ENCODE measurements at places on chromosomes 3 and 15.

DNA sequence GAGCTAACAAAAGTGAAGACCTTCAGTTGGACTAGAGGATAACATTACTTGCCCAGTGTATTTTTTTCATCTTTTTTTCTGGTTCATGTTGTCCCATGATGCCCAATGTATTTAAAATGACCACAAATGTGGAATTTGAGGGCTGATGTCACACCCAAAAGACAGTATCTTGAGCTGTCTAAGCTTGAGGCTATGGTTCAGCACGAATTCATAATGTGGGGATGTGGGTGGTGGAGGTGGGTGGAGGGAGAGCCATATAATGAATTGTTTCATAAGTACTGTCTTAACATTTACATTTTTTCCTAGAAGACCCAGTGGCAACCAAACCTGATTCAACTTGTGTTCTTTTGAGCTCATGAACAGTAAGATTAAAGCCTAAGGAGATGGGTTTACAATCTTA lies 37.5 kb downstream of the CHAC1 start:
- peak; percentile 14 for DNase-seq
- peaks cover 10% of the 10 kb centered on the region for H3K4me1 ChIP-seq
- no peak overlapping the region for H3K27ac ChIP-seq
- H3K36me3 ChIP-seq = peaks cover 44% of the 10 kb centered on the region
- no peak overlapping the region for H3K4me3 ChIP-seq

DNA sequence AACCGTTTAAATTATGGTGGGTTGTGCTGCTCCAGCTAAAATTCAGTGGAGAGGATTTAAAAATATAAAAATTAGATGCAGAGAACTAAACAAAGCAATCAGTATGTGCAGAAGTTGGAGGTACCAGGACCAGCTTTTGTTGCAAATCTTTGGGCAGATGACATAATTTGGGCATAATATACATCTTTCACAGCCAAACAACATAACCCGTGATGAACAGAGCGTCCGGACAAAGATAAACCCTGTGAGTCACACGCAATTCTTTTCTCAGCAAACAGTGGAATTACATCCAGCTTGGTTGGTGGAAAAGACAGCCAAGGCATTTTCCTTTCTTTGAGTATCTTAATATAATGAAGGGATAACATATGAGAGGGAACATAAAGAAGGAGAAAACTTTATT lies 419.4 kb upstream of the ADAMTS9 start:
- no peaks in the 10 kb centered on the region for H3K36me3 ChIP-seq
- H3K27ac ChIP-seq = no peak overlapping the region
- DNase-seq = no peak
- H3K4me1 ChIP-seq = no peaks in the 10 kb centered on the region
- no peak overlapping the region for H3K4me3 ChIP-seq

DNA sequence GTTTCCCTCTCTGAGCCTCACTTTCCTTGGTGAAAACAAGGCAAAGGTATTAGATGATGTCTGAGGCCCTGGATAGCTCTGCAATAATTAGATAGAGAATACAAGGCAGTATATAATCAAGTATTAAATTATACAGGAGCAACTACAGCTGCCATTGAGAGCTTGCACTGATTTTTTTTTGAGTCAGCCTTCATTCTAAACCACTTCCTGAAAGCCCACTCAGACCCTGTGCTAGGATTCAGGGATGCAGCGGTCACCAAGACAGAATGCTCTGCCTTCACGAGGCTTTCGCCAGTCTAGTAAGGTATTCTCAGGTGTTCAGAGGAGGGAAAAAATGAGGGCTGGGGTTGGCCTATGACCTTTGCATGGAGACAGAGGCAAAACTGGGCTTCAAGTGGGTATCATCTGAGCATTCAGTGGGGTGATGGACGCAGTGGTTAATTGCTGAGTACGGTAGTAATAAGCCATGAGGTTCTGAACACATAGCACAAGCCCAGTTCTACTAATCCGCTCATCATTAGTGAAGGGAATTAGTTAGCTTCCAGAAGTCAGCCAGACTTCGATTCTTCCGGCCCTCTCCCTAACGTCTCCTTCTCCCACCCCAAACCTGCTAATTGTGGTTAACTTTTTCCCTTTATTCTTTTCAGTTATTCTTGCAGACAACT lies 3.6 kb downstream of the VGLL4 start:
- no peaks in the 10 kb centered on the region for H3K27me3 ChIP-seq
- H3K36me3 ChIP-seq = peaks cover 48% of the 10 kb centered on the region
- H3K4me3 ChIP-seq = peak overlapping the region; percentile 100
- peaks cover 64% of the 10 kb centered on the region for H3K4me1 ChIP-seq

DNA sequence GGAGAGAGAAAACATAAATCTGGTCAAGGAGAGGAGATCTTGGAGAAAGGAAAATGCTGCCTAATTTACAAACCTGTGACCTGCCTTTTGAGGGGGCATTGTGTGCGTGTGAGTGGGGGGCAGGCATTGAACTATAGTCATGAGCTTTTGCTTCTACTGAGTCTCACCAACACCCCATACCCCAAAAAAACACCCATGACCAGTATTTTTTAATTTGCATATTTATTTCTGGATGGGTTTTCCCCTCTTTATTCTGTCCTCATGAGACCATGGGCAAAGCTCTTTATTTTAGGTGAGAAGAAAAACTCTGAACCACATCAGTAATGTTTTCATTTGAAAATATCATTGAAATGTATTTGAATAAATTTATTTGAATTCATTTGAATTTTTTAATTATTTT lies 20.6 kb downstream of the CD80 start:
- no peak overlapping the region for H3K27ac ChIP-seq
- H3K27me3 ChIP-seq = peaks cover 4% of the 10 kb centered on the region
- H3K4me1 ChIP-seq = no peaks in the 10 kb centered on the region
- no peaks in the 10 kb centered on the region for H3K36me3 ChIP-seq
- DNase-seq = no peak
- H3K4me3 ChIP-seq = no peak overlapping the region

GRCh38 chr15:64193971-64194370 lies 31.1 kb upstream of the PPIB start:
- no peak for DNase-seq
- H3K36me3 ChIP-seq = peaks cover 23% of the 10 kb centered on the region
- no peaks in the 10 kb centered on the region for H3K27me3 ChIP-seq
- no peak overlapping the region for H3K27ac ChIP-seq
- no peak overlapping the region for H3K4me3 ChIP-seq

GRCh38 chr3:3196148-3196861 lies 16.8 kb upstream of the CRBN start:
- H3K27me3 ChIP-seq = peaks cover 2% of the 10 kb centered on the region
- no peaks in the 10 kb centered on the region for H3K36me3 ChIP-seq
- peaks cover 21% of the 10 kb centered on the region for H3K4me1 ChIP-seq
- H3K4me3 ChIP-seq = no peak overlapping the region
- no peak overlapping the region for H3K27ac ChIP-seq

GRCh38 chr3:129453732-129454131 lies 13.7 kb downstream of the IFT122 start:
- DNase-seq = no peak
- H3K4me3 ChIP-seq = no peak overlapping the region
- H3K27ac ChIP-seq = no peak overlapping the region
- peaks cover 12% of the 10 kb centered on the region for H3K36me3 ChIP-seq
- no peaks in the 10 kb centered on the region for H3K27me3 ChIP-seq

DNA sequence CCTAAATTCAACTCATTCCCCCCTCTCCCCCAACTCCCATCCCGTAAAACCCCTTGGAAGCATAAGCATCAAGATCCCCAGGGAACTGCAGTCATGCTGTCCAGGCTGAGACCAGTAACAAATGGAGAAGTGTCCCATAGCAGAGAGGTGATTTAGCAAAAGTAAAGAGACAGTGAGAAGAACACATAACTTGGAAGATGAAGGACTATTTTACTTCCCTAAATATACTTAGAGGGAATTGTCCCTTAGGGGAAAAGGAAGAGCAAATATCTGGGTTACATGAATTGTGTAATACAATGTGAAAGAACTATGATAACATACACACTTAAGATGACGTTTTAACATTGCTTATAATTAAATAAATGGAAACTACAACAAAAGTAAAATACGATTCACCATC lies 61.6 kb upstream of the LRRFIP2 start:
- H3K36me3 ChIP-seq = no peaks in the 10 kb centered on the region
- no peak overlapping the region for H3K4me3 ChIP-seq
- peaks cover 3% of the 10 kb centered on the region for H3K4me1 ChIP-seq
- peaks cover 7% of the 10 kb centered on the region for H3K27me3 ChIP-seq

DNA sequence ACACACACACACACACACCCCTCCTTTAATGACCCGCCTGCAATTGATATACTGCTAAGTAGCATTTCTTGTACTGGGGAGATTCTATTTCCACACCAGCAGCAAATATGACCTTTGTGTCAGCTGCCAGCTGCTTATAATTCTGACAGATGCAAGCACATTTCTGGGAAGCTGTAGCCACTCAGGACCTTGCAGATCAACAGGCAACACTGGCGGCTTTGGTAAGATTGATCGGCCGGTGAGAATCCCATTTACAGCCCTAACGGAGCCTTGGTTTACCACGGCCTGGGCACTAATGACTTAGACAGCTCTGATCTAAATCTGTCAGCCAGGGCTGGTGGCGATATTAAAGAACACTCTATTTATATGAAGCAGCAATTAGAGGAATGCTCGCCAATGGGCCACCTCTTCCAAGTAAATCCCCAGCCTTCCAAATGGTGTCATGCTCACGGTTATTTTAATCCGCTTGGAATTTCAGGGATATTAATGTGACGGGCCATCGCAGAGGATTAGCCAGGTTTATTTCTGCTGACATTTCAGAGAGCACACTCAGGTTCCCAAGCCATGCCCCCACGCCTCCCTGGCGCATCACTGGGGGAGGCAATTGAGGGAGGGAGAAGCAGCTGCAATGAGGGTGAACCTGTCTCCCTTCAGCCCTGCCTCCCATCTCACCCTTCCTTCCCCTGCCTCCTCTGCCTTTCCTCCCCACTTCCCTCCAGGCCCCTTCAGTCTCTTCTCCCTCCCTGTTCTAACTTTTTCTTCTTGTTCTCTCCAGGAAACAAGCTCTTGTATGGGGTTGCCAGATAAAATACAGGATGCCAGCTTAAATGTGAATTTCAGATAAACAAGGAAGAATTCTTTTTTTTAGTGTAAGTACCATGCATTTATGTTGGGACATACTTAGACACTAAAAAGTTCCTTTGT lies 287.0 kb downstream of the TLE3 start:
- peaks cover 4% of the 10 kb centered on the region for H3K4me1 ChIP-seq
- no peak overlapping the region for H3K4me3 ChIP-seq
- peaks cover 9% of the 10 kb centered on the region for H3K27me3 ChIP-seq
- H3K36me3 ChIP-seq = no peaks in the 10 kb centered on the region

Measured in T-helper 2 cell treated with Interferon-gamma antibody and Interleukin-4, amounts not matched to agents 5 μg/mL and 100 μg/mL, for 36 hours (primary cell).